ENCODE measurements at places on chromosomes 13 and 19.

- no peak for DNase-seq
Measured at GRCh38 chr19:48598996-48599700, 7.4 kb upstream of the SPACA4 start.

DNA sequence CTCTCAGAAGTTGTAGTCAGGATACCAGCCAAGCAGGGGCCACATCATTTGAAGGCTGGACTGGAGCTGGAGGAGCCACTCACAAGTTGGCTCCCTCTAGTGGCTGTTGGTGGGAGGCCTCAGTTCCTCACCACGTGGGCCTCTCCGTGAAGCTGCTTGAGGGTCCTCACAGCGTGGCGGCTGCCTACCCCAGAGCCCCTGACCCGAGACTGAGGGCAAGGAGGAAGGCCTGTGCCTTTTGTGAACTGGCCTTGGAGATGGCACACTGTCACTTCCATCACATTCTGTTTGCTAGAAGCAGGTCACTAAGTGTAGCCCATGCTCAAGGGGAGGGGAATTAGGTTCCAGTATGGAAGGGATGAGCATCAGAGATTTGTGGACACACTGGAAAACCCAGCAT is 14.6 kb downstream of the GNA11 start:
- peak; percentile 18 for DNase-seq

- DNase-seq, result no peak
Measured at GRCh38 chr19:21491146-21491545, 14.3 kb upstream of the ZNF429 start.

DNA sequence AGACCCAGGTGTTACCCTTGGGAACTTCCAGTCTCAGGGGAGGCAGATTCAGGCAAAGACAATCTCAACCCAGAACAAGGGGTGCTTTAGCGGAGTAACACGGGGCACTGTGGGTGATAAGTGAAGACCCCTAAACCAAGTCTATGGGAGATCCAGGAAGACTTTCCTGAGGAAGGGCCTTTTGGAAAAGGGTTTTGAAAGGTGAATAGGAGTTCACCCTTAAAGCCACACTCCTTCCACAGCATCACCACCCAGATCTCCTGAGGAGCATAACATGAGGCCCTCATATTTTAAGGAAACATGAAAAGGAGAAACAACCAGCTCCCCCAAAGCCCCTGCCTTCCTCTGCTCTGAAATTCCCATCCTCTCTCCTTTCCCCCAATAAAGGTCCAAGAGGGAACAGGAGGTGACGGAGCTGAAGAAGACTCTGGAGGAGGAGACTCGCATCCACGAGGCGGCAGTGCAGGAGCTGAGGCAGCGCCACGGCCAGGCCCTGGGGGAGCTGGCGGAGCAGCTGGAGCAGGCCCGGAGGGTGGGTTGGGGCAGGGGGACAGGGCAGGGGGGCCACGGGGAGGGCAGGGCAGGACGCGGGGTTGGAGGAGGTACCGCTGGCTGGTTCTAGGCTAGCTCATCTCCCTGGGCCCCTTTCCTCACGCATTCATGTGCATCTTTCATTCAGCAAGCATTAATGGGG is 52.7 kb downstream of the KCNC3 start:
- no peak for DNase-seq

DNA sequence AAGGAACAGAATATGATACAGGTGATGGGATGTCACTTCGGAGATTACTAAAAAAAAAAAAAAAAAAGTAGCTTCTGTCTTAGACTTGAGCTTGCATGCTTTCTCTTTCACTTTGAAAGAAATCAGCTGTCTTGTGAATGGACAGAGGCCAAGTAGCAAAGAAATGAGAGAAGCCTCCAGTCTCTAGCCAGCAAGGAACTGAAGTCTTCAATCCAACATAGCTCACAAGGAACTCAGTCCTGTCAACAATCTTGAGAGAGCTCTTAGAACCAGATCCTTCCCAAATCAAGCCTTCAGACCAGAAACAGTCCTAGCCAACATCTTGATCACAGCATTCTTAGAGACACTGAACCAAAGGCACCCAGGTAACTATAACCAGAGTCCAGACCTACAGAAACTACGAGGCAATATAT is 7.7 kb downstream of the N4BP2L2 start:
- DNase-seq, result peak; percentile 58

DNA sequence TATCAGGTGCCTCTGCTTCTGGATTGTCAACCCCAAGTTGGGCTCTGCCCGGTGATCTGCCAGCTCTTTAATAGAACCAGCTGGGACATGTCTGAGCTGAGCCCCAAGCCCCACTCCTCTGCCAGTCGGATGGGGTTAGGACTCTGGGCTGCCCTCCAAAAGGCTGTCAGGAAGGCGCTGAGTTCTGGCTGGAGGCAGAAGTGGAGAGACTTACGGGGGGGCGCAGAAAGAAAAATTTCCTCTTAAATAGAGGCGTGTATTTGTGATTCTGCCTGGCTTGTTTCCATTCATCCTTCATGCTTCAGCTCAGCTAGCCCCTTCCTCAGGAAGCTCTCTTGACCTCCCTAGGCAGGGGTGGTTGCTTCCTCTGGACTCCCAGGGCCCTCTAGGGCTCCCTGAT is 985 bp upstream of the KCNK6 start:
- DNase-seq, result no peak

DNA sequence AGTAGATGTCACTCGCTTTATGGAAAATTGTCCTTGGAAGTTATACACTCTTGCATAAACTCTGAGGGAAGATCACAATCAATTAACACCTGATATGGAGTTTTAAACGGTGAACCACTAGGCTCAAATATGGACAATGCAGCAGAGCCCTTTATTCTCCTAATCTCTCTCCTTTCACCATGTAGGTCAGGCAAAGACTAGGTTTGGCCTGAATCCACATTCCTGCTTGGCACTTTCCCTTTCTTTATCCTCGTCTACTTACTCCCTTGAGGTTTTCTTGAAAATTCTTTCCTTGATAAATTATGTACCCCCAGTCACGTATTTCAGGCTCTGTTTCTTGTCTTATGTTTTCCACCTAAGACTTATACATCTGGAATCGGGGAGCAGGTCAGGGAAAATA is 751.7 kb downstream of the DACH1 start:
- DNase-seq, result no peak

- peak; percentile 18 for DNase-seq
Measured at GRCh38 chr19:45952686-45953505, 20.8 kb downstream of the NOVA2 start.

DNA sequence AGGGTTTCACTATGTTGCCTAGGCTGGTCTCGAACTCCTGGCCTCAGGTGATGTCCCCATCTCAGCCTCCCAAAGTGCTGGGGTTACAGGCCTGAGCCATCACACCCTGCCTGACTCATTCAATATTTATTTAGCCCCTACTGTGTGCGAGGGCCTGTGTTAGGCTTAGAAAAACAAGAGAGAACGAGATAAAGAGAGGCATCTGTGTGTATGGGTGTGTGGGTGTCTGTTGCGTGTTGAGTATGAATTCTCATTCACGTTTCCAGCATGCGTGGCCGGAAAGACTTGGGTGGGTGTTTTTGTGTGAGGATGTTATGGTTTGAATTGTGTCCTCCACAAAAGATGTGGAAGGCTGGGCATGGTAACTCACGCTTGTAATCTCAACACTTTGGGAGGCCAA is 9.5 kb downstream of the GADD45B start:
- no peak for DNase-seq

DNA sequence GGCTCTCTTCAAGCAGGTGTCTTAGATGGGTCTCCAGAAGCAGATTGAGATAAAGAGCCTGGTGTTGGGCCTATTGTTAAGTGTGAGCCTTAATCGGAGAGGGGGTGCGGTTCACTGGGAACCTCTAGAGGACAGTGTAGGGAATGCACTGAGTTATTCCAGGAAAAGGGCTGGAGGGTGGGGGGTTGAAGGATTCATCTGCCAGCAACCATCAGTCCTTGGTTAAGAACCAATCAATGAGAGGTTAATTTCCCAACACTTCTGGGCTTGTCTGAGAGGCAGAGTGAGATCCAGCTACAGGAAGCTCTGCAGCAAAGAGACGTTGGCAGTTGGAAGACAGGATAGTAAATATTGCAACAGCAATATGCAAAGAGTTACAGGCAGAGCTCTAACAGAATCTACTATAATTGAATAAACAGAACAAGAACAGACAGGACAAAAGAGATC is 28.7 kb downstream of the CYP4F2 start:
- DNase-seq, result no peak
